ENCODE measurements at places on chromosomes 7 and 10.

DNA sequence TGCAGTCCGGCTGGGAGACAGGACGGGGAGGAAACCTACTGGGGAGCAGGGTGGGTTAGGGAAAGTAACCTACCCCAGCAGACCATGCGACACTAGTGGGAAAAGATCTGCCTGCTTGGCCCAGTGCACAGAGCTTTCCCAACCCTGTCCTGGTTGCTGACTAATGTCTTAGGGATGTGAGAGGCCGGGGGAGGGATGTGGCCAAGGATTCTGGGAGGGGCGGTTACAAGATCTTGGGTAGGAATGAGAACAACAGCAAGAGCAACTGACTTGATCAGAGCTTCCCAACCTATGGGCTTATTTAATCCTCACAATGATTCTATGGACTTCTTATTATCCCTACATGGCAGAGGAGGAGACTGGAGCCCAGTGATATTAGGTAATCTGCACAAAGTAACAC, 24.0 kb upstream of the EIF5AL1 start:
- no peak for DNase-seq

- DNase-seq, result peak; percentile 60
Observed at GRCh38 chr10:80596391-80597257, 58.9 kb downstream of the SH2D4B start.

- DNase-seq, result no peak
Observed at GRCh38 chr7:17963281-17963680, 23.0 kb upstream of the SNX13 start.

DNA sequence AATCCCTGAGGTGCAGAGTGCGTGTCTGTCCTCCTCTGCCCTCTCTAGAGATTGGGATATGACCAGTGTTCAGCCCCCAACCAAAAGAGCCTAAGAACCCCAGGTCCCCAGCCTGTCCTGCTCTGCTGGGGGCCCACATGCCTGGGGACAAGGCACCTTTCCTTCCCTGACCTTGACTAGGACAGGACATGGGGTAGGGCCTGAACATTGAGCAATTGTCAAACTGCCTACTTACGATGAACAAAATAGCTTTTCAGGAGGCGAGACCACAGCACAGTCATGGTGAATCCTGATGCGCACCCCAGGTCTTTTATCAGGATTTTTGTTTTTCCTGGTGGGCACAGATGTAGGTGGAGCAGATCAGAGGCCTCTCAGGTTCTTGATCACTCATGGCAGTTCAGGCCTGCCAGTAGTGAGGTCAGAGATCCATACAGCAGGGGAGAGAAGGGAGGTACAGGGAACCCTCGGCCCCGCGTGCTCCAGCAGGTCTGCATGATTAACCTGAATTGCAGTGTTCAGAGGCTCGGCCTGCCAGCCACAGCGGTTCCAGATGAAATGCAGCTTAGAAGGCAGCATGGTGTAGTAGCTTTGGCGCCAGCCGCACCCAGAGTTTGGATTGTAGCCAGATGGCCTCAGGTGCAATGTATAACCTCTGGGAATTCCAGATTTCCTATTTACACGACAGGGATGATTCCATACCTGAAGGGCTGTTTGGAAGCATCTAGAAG, 191.3 kb downstream of the CUX1 start:
- DNase-seq, result no peak

DNA sequence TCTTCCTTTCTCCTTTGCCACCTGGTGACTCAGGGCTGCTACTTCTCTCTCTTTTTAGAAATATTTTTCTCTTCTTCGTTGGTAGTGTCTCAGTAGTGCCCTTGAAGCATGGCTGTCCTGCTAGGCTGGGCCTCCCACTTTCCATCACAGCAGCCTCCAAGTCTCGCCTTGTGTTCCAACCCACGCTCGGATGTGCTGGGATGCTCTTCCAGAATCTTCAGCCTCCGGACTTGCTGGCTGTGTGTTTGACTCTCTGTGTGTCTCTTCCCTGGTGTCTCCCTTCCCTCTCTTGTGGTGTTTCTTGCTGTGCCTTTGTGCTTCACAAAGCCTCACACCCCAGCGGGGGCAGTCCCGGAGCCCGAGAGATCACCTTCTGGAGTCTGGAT, 100.5 kb downstream of the INPP5A start:
- no peak for DNase-seq

DNA sequence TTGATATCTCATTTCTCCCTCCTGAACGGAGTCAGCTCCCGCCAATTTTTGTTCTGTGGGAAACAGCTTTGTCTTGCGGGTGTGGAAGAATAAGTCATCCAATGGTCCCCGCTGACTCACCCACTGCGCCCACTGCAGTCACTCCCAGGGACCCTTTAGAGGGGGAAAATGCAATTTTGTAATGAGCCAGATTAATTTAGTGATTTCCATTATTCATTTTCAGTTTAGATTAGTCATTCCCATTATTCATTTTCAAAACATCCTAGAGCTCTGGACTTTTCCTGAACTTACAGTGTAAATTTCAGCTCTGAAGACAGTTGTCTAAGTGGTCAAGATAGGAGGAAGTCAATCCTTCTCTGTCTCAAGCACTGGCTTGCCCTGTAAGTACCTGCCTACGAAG, 154.9 kb upstream of the TMEM72 start:
- DNase-seq, result no peak

Data from KBM-7 (cell line).